ENCODE measurements at places on chromosomes 12 and 14.

GRCh38 chr14:41873686-41874317, 267.1 kb downstream of the LRFN5 start:
- H3K36me3 ChIP-seq, result no peaks in the 10 kb centered on the region
- DNase-seq, result no peak
- H3K27me3 ChIP-seq, result no peaks in the 10 kb centered on the region
- no peak overlapping the region for H3K4me3 ChIP-seq
- H3K4me1 ChIP-seq, result no peaks in the 10 kb centered on the region

DNA sequence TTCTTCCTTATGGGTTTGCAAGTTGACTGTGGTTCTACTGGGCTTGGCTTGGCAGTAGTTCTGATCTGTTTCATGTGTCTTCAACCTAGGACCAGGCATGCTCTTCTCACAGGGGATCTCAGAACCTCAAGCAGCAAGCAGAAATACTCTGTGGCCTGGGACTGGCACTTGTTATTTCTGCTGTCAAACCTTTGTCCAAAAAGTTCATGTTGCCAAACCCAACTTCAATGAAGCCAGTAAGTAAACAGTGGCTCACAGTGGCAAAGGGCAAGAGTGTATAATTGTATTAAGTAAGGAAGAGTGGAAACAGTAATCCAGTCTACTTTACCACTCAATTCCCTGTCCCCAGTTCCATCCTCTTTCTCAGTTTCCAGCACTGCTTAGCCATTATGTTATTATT, 15.7 kb upstream of the HMGA2 start:
- no peak overlapping the region for H3K27ac ChIP-seq
- peaks cover 4% of the 10 kb centered on the region for H3K27me3 ChIP-seq
- H3K36me3 ChIP-seq, result no peaks in the 10 kb centered on the region
- DNase-seq, result no peak

DNA sequence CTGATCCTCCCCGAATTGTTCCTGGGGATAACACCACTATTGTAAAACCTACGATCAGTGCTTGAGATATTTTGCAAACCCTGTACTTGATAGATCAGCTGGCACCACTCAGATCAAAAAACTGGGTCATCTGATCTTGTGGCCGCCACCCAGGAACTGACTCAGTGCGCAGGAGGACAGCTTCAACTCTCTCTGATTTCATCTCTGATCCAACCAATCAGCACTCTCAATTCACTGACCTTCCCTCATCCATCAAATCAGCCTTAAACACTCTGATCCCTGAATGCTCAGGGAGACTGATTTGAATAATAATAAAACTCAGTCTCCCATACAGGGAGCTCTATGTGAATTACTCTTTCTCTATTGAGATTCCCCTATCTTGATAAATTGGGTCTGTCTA, 4.2 kb upstream of the XPOT start:
- no peak overlapping the region for H3K4me3 ChIP-seq
- no peak for DNase-seq
- H3K27ac ChIP-seq, result no peak overlapping the region
- peaks cover 8% of the 10 kb centered on the region for H3K27me3 ChIP-seq
- H3K4me1 ChIP-seq, result peaks cover 3% of the 10 kb centered on the region
- peaks cover 7% of the 10 kb centered on the region for H3K36me3 ChIP-seq

GRCh38 chr14:61444215-61444768, 122.9 kb downstream of the PRKCH start:
- H3K27me3 ChIP-seq, result no peaks in the 10 kb centered on the region
- H3K36me3 ChIP-seq, result no peaks in the 10 kb centered on the region
- H3K27ac ChIP-seq, result no peak overlapping the region

- no peak overlapping the region for H3K4me3 ChIP-seq
- H3K36me3 ChIP-seq, result no peaks in the 10 kb centered on the region
- peaks cover 2% of the 10 kb centered on the region for H3K4me1 ChIP-seq
- DNase-seq, result no peak
- H3K27ac ChIP-seq, result no peak overlapping the region
Observed at GRCh38 chr14:30267141-30267540, 291.8 kb upstream of the G2E3 start.

DNA sequence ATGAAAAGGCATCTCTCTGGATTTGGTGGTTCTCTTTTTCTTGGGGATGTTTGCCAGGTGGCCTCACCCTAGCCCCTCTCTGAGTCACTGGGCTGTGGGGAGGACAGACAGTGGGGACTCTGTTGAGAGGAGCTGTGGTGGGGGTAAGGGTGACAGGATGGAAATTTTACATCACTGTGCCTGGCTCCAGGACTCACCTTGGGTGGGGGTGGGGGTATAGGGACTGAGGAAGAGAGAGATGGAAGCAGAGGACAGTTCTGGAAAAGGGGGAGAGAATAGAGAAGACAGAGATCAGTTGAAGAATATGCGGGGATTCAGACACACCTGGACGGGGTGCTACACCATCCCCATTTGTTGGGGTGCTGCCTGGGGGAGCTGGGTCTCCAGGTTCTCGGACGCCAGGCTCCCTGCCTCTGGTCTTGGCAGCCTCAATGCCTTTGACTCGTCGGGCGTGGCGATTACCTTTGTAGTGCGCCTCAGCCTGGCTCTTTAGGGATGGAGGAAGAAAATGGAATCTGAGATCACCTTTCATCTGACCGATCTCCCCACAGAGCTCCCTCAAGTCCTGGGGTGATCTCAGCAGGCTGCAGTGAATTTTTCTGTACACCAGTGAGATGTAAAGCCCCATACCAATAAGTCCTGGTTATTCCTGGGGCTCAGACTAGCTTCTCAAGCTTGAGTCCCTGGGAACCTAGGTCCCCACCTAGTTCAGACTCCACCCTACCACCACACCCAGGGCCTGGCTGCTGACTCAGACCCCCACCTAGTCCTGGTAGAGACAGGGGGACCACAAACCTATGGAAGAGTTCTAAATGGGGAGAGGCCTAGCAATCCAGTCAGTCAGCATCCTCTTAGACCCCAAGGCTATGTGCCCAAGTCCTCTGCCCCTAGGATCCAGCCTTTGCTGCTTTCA, 9.6 kb upstream of the GPR84 start:
- no peak overlapping the region for H3K27ac ChIP-seq
- H3K4me1 ChIP-seq, result peaks cover 11% of the 10 kb centered on the region
- no peak for DNase-seq
- no peaks in the 10 kb centered on the region for H3K27me3 ChIP-seq
- H3K36me3 ChIP-seq, result peaks cover 13% of the 10 kb centered on the region

All from activated B cell treated with CpG ODN at 0.5 μM for 24 hours (primary cell).